ENCODE measurements at places on chromosomes 7 and 10.

GRCh38 chr7:36949711-36950600, 225.7 kb upstream of the AOAH start:
- no peak for DNase-seq

- no peak for DNase-seq
Measured at GRCh38 chr7:158373476-158374133, 214.0 kb downstream of the PTPRN2 start.

DNA sequence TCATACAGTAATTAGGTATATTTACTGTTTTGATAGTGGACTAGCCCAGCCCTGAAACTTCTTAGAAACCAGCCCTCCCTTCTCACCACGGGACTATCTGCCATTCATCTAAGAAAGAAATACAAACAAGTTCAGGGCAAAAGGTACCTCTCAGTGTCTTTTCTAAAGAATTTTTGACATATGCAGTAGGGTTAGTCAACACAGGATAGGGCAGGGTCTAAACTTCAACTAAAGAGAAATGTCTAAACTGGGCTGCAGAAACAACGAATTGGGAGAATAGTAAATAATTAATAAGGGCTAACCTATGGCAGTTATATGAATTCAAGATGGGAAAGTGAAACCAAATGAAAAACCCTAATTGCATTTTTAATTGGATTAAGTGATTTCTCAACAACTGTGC, 496.6 kb downstream of the INHBA start:
- no peak for DNase-seq

GRCh38 chr7:27547401-27547800, 115.3 kb downstream of the HIBADH start:
- no peak for DNase-seq

DNA sequence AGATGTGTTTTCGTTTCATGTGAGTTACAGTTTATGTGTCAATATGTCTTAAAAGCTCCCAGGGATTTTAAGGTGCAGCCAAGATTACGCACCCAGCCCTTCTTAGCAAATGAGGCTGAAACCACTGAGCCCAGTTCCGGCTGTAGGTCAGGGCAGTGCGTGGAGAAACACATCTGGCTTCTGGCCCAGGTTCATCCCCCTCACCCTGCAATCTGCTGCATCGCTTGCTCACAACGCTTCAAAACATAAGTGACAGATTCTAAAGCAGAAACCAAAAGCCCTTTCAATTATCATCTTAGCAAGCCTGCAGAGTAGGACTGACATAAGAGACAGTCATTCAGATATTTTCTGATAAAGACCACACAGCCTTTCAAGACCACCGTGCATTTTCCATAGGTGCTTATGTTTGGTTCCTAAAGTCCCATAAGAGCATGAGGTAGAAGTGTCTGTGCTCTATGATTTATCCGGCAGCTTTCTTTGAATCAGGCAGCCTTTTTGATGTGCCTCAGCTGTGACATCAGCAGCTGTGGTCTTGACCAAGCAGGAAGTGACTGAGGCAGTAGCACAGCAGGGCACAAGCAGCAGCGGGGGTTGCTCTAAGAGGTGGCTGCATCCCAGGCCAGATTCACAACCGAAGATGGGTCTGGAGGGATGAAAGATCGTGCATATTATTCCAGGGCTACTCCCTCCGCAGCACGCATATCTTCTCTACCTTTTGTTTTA, 72.1 kb upstream of the LYZL2 start:
- DNase-seq, result no peak

- DNase-seq, result no peak
Measured at GRCh38 chr10:93854975-93855374, 38.8 kb upstream of the SLC35G1 start.

GRCh38 chr7:123204206-123204835, 4.6 kb upstream of the SLC13A1 start:
- DNase-seq, result no peak

DNA sequence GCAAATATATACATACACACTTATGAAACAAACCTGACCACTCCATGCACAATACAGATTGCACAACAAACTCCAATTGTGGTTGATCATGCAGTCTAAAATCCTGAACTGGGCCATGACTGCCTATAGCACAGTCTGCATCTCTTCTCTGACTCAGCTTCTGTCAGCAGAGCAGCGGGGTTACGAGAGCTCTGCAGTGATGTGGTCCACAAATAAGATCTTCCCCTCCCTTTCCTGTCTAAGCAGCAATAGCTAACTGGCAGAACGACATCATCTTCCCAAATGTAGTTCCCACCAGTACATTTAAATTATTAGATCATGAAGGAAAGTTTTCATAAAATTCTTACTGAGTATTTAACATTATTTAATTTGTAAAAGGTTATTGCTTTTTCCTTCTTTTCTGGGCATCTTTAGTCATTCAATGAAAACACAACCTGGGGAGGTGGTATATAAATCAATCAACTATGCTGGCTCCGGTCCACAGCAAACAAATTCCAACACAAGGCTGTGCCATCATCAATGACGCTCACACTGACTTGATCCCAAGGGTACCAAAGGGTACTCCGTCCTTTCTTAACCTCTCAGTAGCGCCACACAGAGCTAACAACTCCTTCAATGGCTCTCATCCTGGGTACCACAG, 17.1 kb downstream of the ARHGAP21 start:
- no peak for DNase-seq

- no peak for DNase-seq
Measured at GRCh38 chr10:96138102-96138501, 8.0 kb downstream of the ZNF518A start.

- DNase-seq, result no peak
Measured at GRCh38 chr10:113131613-113132261, 181.7 kb downstream of the TCF7L2 start.

DNA sequence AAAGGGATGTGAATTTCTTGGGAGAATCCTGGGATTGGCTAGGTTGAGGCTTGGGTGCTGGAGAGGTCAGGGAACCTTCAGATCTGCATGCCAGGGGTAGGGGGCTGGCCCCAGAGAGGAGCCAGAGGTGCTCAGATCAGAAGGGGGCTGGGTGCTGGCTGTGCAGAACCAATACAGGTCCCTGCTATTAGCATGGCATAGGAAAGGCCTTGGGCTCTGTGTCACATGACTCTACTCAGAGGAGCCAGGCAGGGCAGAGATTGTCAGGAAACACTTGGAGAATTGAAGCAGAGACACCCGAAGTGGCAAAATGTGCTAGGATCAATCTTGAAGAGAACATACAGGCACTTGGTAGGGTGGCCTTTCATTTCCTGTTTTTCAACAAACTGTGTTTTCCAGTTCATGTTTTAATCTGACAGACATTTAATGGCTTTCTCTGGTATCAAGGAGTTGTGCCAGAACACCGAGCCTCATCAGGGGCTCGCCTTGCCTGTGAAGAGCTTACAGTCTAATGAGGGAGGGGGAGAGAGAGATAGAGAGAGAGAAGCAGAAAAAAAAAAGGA, 498.9 kb downstream of the RPS24 start:
- DNase-seq, result no peak

GRCh38 chr10:42755028-42755451, 27.6 kb upstream of the BMS1 start:
- DNase-seq, result no peak

DNA sequence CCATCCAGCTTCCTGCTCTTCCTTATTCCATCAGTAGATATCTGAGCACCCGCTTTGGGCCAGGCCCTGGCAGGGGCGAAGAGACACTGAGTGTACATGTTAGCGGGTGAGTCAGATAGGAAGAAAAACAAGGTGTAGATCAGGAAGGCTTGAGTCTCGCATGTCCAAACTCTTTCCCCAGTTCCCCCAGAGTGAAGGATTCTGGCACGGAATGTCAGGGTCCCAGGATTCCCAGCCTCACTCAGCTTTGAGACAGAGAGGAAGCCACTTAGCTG, 24.1 kb upstream of the CHST15 start:
- no peak for DNase-seq

GRCh38 chr10:86636311-86636710, 18.0 kb upstream of the OPN4 start:
- DNase-seq, result no peak

DNA sequence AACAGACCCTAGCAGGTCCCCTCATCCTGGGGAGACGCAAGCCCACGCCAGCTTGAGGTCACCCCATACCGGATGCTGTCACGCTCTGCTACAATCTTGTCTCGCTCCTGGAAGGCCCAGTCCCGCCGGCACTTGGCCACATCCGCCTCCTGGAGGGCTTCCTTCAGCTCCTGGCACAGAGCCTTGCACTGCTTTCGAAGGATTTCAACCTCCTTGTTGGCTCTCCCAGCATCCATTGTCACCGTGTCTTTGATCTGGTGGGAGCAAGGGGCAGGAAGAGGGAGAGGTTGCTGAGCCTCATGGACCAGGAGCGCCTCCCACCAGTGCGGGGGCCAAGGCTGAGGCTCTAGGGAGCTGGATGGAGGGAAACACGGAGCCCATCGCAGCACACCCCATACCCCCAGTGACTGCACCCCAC, 90.9 kb downstream of the DLG5 start:
- no peak for DNase-seq
